GM06990 (cell line): ENCODE measurements at places on chromosomes 5 and 9.
A peak's percentile ranks its signal among the peaks of the same experiment; 100 is the strongest.

- DNase-seq = no peak
Observed at GRCh38 chr5:151060742-151061141, 20.1 kb downstream of the TNIP1 start.

GRCh38 chr5:157540707-157541446, 34.7 kb downstream of the ADAM19 start:
- DNase-seq = peak; percentile 78

- peak; percentile 52 for DNase-seq
Observed at GRCh38 chr9:130681769-130682420, 11.7 kb upstream of the EXOSC2 start.

DNA sequence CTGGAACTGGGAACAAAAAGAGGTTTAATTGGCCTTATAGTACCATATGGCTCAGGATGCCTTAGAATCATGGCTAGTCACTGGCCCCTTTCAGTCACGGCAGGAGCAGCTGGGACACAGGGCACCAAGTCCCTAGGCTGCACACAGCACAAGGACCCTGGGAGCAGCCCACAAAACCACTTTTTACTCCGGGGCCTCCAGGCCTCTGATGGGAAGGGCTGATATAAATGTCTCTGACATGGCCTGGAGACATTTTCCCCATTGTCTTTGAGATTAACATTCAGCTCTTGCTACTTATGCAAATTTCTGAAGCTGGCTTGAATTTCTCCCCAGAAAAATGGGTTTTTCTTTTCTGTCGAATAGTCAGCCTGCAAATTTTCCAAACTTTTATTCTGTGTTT, 1026.4 kb upstream of the COX7C start:
- DNase-seq = no peak

- no peak for DNase-seq
Observed at GRCh38 chr5:132271251-132272246, 14.1 kb downstream of the PDLIM4 start.

GRCh38 chr5:33659526-33660169, 218.9 kb downstream of the TARS1 start:
- no peak for DNase-seq

- no peak for DNase-seq
Observed at GRCh38 chr9:118128313-118128712, 424.1 kb downstream of the TLR4 start.

DNA sequence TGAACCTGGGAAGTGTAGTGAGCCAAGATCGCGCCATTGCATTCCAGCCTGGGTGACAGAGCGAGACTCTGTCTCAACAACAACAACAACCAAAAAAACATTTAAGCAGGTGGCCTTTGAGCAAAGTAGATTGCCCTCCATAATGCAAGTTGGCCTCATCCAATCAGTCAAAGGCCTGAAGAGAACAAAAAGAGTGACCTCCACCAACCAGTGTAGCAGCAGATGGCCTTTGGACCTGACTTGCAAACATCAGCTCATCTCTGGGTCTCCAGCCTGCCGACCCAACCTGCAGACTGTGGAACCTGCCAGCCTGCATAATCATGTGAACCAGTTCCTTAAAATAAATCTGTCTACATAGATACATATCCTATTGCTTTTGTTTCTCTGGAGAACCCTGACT, 7.5 kb downstream of the FRRS1L start:
- no peak for DNase-seq

DNA sequence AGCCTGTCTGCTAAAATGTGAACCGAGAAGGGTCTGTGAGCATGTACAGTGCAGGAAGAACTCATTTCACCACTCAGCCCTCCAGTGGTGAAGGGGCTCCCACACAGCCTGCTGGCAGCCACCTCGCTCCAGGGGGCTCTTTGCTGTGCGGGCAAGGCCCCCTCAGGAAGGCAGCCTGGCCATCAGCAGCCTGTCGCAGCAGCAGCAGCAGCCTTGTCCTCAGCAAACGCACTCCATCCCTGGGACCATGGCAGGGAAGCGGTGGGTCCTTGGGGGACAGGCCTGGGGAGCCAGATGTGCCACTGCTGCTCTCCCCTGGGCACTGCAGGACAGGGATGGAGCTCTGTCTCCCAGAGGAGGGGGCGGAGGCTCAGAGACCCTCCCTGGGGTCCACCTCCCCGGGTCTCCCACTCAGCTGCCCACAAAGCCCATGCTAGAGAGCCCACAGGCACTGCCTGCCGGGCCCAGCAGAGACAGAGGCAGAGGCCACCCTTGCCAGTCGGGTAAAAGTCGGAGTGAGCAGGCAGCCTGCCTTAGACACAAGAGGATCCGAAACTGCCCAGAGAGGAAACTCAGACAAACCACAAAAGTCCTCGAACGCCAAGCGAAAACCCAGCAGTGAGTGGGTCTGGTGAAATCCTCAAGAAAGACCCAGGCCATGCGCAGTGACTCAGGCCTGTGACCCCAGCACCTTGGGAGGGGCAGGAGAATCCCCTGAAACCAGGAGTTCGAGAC, 8.0 kb downstream of the BRD3 start:
- peak; percentile 53 for DNase-seq

- no peak for DNase-seq
Observed at GRCh38 chr5:6492934-6493333, 44.3 kb downstream of the UBE2QL1 start.

DNA sequence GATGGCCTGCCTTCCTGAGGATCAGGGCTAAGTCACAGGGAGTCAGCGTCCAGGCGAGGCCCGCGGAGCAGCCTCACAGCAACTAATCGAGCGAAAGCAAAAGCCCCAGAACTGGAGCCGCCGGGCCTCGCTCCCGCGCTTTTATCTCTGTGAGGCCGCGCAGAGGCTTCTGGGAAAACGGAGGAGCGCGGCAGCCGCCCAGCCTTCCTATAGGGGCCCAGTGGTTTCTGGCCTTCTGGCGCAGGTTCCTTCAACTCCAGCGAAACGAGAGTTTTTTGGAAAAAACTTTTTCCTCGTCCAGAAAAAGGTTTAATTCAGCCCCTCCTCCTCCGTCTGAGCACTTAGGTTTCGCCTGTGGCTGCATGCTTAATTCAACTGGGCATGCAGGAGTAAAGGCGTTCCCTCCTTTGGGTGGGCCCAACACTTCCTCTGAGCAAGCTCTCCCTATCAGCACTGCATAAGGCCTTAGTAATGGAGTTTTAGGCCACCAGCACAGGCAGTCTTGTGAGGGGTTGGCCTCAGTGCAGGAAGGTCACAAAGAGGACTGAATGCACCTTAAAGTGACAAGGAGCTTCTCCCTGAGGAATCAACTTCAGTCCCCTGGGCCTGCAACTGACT, at the start of gene MEIKIN:
MEIKIN (minus strand) TSS at position 113 of the 618 bp plus-strand sequence. CDS start 158 bp downstream, outside the sequence.
- DNase-seq = no peak
